ENCODE measurements at places on chromosomes 2 and 18. TPM values are rescaled to one million over a fixed set of nuclear protein-coding genes. Genes with fewer than 3 reads are reported as not detected.

Gene CASP10
- total RNA-seq = 67.1 TPM

GRCh38 chr2:37674946-37675345 lies 3.5 kb upstream of the CDC42EP3 start:
- H3K27ac ChIP-seq = no peak overlapping the region
- peaks cover 10% of the 10 kb centered on the region for H3K4me1 ChIP-seq
- no peaks in the 10 kb centered on the region for H3K36me3 ChIP-seq
- H3K27me3 ChIP-seq = no peaks in the 10 kb centered on the region
- no peak for DNase-seq
- no peak overlapping the region for H3K4me3 ChIP-seq

DNA sequence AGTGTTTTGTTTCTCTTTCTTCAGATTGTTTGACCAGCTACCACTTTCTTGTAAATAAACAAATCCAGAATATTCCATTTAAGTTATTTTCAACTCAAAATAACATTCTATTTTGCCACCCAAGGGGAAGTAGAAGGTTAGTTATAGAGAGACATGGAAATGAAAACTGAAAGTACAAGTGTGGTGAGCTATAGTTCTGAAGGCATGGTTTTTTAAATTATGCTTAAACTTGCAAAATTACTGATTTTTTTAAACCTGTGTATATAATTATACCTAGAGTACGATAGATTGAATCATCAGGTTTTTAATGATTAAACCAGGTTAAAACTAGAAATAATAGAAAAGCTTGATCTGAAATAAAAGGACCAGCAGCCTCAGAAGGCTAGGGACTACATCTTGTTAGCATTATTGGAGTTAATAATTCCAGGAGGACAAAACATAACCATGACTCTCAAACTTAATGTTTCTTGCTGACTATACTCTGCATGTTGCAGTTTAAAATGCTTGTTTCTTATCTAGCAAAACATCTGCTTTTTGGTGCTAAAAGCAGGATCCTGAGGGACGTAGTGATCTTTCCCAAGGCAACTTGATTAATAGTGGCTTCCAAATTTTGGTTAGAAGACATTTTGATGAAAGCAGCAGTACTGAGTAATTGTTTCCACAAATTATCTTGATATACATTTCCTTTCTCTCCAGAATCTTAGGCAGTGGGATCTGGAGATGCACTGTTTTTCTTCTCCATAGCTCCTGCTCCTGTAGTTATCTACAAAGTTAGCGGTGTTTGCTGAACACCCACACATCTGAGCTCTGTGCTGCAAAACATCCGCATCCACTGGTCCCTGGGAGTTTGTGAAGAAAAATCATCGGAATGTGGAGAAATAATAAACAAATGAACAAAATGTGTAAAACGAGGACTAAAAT lies 327.2 kb upstream of the PKDCC start:
- no peaks in the 10 kb centered on the region for H3K27me3 ChIP-seq
- no peak overlapping the region for H3K27ac ChIP-seq
- H3K4me1 ChIP-seq = peaks cover 9% of the 10 kb centered on the region
- H3K4me3 ChIP-seq = no peak overlapping the region
- H3K36me3 ChIP-seq = no peaks in the 10 kb centered on the region
- no peak for DNase-seq

GRCh38 chr2:15059870-15060512 lies 427.5 kb downstream of the LRATD1 start:
- no peaks in the 10 kb centered on the region for H3K27me3 ChIP-seq
- no peak overlapping the region for H3K4me3 ChIP-seq
- H3K4me1 ChIP-seq = no peaks in the 10 kb centered on the region
- no peak for DNase-seq
- H3K27ac ChIP-seq = no peak overlapping the region
- H3K36me3 ChIP-seq = no peaks in the 10 kb centered on the region

DNA sequence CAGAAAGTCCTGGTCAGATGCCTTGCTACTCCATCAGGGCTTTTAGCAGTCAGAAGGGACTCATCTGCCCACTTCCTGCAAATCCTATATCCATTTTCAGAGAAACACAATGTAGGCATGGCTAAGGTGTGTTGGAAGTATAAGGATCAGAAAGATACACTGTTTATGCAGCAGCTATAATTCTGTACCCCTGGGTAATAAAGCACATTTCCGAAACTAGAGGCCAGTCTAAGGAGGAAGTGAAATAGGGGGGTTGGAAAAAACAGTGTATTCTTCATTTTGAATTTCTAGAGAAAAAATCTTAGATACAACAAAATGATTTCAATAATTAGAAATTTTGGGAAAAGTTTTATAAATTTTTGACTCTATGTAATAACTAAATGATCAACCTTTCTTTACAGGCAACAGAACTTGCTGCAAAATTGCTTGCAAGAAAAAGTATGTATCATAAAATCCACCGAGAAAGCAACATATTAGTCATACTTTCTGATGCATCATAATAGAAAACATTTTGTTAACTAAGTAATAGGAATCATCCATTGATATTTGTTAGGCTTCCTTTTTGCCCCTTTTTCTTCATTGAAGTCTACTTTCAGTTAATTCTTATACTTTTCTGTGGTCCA lies 47.4 kb downstream of the FSIP2 start:
- H3K36me3 ChIP-seq = no peaks in the 10 kb centered on the region
- no peaks in the 10 kb centered on the region for H3K4me1 ChIP-seq
- no peak overlapping the region for H3K4me3 ChIP-seq

Gene MBD1
- 69.3 TPM for total RNA-seq

- H3K4me1 ChIP-seq = no peaks in the 10 kb centered on the region
- H3K27ac ChIP-seq = no peak overlapping the region
- H3K27me3 ChIP-seq = no peaks in the 10 kb centered on the region
- no peak overlapping the region for H3K4me3 ChIP-seq
- no peaks in the 10 kb centered on the region for H3K36me3 ChIP-seq
These were observed 59.9 kb downstream of the PDK1 start for GRCh38 chr2:172615727-172616261.

- no peak overlapping the region for H3K4me3 ChIP-seq
- no peak for DNase-seq
- H3K36me3 ChIP-seq = no peaks in the 10 kb centered on the region
- H3K27ac ChIP-seq = no peak overlapping the region
These were observed 529.8 kb upstream of the VRK2 start for GRCh38 chr2:57516698-57517340.

DNA sequence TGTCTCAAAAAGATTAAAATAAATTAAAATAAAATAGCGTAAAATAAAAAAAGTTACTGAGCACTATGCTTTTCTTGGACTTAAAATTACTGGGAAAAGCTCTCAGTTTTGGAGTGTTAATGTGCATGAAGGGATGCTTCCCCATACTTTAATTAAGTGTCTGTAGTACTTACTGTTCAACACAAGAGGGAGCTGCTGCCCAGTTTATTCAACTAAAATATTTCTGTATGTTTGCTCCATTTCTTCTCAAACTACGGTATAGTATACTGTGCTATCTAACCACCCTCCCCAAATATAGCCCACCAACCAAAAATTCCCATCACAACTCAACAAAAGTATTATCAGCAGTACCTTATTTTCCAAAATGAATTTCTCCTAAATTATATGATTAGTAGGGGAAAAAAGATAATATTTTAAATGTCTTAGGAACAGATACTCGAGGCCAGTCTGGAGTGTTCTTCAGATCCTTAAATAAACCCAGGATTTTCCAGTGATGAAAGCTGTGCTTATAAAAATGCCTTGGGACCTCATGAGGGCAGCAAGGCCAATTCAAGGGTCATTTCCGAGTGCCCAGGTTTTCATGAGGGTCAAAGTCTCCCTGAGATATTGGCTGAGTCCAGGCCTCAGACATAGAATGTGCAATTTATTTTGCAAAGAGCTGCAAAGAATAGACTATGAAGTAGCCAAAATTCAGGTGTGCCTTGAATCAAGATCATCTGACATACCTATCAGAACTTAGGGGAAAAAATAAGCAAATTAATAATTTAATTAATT lies 64.1 kb downstream of the CHRNA1 start:
- no peak for DNase-seq
- H3K4me1 ChIP-seq = no peaks in the 10 kb centered on the region
- no peak overlapping the region for H3K27ac ChIP-seq
- H3K27me3 ChIP-seq = no peaks in the 10 kb centered on the region
- no peak overlapping the region for H3K4me3 ChIP-seq
- no peaks in the 10 kb centered on the region for H3K36me3 ChIP-seq

GRCh38 chr2:120669121-120669952 lies 66.3 kb upstream of the GLI2 start:
- no peak overlapping the region for H3K4me3 ChIP-seq
- no peak overlapping the region for H3K27ac ChIP-seq
- H3K4me1 ChIP-seq = peaks cover 14% of the 10 kb centered on the region
- DNase-seq = peak; percentile 64
- no peaks in the 10 kb centered on the region for H3K36me3 ChIP-seq
- no peaks in the 10 kb centered on the region for H3K27me3 ChIP-seq

Gene KCNE4
- total RNA-seq = not detected

DNA sequence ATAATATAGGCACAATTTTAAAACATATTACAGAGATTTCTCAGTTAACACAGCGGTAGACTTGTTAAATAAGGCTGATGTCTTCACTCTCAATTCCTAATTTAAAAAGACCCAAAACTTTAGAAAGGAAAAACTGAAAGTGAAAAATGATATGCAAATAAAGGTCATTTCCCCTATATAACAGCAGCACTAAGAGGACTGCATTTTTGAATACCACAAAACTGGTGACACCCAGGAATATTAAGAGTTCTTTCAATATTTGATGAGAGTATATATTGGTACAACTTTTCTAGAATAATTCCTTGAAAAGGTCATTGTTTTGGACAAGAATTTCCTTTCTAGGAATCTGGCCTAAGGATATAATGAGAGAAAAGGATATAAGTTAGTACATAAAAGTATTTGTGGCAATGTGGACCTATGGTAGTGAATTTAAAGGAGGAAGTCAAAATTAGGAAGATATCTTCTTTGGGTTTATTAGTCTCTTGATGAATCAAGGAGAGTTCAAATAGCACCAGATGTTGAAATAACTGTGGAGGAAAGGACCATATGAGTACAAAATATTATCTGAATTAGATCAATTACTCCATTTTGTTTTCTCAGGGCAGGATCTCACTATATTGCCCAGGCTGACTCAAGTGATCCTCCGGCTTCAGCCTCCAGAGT lies 70.3 kb downstream of the TMEM237 start:
- H3K4me3 ChIP-seq = no peak overlapping the region
- no peaks in the 10 kb centered on the region for H3K36me3 ChIP-seq

DNA sequence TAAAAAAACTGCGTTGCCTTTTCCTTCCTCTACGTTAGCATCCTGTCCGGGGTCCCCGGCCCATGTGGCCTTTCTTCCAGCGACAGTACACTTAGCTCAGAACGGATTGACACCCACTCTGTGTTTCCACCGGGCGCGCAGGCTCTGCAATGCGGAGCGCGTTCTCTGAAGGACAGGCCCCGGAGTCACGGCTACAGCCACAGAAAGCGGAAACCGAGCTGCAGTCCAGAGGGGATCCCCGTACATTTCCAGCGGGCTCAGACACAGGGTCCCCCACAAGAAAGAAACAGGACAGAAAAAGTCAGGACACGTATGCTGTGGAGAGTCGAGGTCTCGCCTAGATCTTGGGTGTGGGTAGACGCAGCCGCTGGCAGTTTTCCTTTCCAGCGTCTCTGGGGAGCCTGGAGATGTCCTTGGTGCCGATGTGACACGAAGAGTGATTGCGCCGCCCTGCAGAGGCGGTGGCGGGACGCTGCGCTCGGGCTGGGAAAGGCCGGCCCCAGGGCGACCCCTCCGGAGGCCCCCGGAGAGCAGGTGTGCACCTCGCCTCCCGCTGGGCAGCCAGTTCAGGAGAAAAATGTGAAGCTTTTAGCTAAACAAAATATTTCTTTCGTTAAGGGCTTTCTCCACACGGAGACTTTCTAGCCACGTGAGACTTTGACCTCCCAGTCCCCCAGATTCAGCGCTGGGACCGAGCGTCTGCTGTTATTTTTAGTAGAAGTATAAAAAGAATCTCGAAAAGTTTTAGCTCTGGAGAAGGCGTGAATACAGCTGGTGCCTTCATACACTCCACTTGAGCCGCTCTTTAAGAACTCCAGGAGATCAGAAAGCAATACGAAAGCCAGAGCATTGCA lies 1.3 kb upstream of the ACKR3 start:
- H3K27me3 ChIP-seq = no peaks in the 10 kb centered on the region
- peak; percentile 44 for DNase-seq
- peak overlapping the region; percentile 6 for H3K4me3 ChIP-seq
- peaks cover 36% of the 10 kb centered on the region for H3K4me1 ChIP-seq
- H3K27ac ChIP-seq = peak overlapping the region; percentile 73

DNA sequence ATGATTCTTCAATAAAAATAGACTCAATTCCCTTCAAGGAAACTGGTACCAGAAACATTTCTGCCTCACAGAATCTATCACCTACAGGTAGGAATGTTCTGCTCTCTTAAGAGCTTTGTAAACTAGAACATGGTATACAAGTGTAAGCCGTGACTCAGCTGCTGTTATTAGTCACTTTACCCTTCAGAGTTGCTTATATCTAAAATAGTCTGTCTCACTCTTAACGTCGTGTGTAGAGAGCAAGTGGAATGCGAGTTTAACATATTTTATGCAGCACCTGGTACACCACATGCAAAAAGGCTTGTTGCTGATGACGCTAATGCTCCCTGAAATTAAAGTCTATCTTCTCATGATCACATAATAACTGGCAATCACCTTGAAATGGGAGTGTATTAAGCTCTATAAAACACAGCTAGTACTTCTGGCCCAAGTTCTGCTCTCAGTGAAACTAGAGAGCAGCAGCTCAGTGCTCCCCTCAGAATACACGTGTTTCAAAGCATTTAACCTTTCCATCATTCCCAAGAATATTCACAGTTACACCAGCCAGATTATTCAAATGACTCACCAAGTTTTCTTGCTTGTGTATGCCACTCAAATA lies 420.0 kb downstream of the ZEB2 start:
- no peak for DNase-seq
- peaks cover 3% of the 10 kb centered on the region for H3K4me1 ChIP-seq
- no peak overlapping the region for H3K4me3 ChIP-seq
- H3K27me3 ChIP-seq = no peaks in the 10 kb centered on the region
- H3K36me3 ChIP-seq = no peaks in the 10 kb centered on the region

GRCh38 chr2:187529977-187530721 lies 24.1 kb downstream of the TFPI start:
- no peak overlapping the region for H3K4me3 ChIP-seq
- no peak for DNase-seq

DNA sequence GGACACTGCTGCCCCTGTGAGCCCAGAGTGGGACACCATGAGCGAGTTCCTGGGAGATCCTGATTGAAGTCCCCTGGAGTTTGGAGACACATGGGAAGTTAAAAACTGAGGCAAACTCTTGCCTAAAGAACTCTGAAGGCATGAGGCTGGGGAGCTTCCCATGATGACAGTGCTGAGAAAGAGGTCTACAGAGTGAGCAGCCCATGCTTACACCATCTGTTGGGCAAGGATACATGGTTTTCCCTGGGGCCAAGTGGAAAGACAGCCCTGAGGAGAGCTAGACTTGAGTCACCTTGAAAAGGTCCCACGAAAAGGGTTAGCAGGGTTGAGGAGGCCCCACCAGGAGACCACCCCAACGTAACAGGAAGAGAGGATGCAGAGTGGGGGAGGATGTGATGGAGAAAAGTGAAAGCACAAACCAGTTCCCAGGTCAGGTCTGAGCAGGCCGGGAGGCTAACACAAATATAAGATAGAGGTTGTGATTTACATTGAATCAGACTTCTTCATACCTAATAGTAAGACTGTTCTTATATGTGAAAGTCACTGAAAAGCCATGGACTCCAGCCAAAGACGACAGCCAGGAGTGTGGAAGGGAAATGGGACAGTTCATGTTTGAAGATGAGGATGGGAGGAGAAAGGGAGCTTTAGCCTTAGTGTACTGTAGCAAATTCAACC lies 13.5 kb upstream of the FEZ2 start:
- H3K27me3 ChIP-seq = no peaks in the 10 kb centered on the region
- H3K4me1 ChIP-seq = no peaks in the 10 kb centered on the region
- no peak overlapping the region for H3K27ac ChIP-seq
- no peaks in the 10 kb centered on the region for H3K36me3 ChIP-seq
- no peak for DNase-seq

Data from upper lobe of left lung (tissue), 6 donors.